ENCODE measurements at places on chromosomes 5 and 9.

GRCh38 chr9:16871336-16872151, 1.1 kb upstream of the BNC2 start:
- no peak for DNase-seq

DNA sequence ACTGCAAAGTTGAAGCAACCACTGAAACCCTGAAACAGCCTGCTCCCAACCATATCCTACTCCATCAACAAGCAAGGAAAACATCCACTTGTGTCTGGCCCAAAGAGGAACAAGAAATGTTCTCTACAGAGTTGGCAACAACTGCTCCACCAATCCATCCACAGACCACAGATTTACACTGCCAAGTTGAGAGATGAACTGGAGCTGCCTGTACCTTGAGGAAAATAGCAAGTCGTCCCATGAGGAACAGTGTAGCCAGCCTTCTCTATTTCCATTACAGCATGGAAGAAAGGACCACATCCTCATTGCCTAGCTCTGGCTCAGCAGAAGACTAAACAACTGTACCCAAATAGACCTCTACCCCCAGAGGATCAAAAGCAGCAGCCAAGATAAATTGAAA, 60.4 kb downstream of the DEPDC1B start:
- DNase-seq = no peak

GRCh38 chr5:179267071-179267670, 78.1 kb downstream of the ADAMTS2 start:
- no peak for DNase-seq

DNA sequence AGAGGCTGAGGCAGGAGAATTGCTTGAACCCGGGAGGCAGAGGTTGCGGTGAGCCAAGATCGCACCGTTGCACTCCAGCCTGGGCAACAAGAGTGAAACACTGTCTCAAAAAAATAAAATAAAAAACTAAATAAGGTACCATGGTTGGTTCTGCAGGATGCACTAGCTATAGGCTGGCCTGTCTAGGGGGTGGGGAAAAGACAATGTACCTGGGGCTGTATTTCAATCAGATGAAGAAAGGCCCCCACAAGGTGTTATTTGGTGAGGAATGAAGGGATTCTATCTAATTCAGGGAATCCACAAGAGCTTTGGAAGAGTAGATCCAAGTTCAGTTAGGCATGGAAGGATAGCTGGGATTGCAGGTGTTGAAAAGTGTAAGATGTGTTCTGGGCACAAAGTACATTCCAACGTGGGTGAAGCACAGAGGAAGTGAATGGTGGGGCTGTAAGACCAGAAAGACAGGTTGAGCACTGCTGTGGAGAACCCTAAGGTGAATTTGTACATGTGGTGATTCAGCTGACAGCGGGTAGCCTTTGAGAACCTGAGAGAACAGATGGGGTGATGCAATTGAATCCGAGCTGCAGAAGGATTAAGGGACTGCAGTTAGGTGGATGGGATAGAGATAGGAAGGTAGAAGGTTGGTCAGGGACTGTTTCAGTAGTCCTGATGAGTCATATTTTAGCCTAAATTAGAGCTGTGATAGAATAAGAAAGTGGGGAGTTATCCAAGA, 71.8 kb downstream of the CAST start:
- no peak for DNase-seq

DNA sequence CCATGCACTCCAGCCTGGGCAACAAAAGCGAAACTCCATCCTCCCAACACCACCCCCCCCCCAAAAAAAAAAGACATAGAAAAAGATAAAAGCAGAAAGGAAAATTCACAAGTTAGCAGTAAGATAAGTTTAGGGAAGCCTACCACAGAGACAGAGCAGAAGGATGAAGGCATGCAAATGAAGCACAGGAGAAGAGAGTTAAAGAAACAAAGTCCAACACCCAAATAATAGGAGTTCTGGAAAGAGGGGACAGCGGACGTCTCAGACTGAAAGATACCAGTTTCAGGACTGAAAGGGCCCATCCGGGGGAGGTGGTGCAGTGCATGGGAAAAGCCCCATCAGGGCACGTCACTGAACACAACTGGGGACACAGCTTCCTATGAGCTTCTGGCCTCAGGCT, 54.3 kb downstream of the OTULIN start:
- no peak for DNase-seq

DNA sequence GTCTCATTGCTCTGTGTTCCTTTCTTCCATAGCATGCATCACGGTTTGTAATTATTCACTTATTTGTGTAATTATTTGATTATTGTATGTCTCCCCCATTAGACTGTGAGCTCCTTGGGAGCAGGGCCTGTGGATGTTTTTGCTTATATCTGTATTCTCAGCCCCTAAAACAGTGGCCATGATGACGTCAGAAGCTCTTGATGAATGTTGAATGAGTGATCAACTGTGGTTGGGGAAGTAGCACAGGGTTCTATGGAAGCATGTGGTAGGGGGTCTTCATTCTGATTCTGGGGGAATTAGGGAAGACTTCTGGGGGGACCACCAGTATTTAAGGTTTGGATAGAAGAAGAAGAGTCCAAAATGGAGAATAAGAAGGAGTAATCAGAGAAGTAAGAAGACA, 6.0 kb downstream of the DNAI1 start:
- DNase-seq = no peak

DNA sequence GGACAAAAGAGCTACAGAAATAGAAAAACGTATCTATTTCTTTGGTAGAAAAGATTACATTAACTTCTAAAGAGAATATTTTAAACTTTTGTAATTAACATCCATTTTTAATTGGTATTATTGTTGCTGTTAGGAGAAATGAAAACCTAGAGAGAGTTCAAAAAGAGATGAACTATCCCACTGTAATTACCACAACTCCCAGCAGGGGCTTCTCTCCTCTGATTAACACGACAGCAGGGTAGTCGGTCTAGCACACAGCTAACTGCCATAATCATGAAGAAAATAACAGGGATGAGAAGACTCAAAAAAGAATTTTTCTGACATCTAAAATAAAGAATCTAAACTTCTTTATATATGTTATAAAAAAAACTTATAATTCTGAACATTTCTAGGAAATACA, 86.2 kb upstream of the CDH9 start:
- DNase-seq = no peak

- peak; percentile 33 for DNase-seq
Measured at GRCh38 chr9:70480405-70480980, 66.0 kb upstream of the KLF9 start.
